BE2C (cell line): ENCODE measurements at places on chromosomes 16 and 17.
A peak's percentile ranks its signal among the peaks of the same experiment; 100 is the strongest.

GRCh38 chr16:25855063-25855462 lies 163.3 kb downstream of the HS3ST4 start:
- no peak for DNase-seq

- no peak for DNase-seq
Measured at GRCh38 chr17:59377410-59377809, 46.0 kb downstream of the YPEL2 start.

GRCh38 chr17:40027614-40028012 lies 12.4 kb downstream of the CSF3 start:
- DNase-seq, result no peak

GRCh38 chr17:74325743-74326379 lies at the start of gene KIF19:
Gene KIF19 (plus strand): TSS chr17:74326226. CDS start chr17:74326350, 124 bp downstream.
- peak; percentile 59 for DNase-seq

- DNase-seq, result no peak
Measured at GRCh38 chr17:67520252-67520906, 143.3 kb downstream of the PITPNC1 start.

- no peak for DNase-seq
Measured at GRCh38 chr17:62621223-62621622, 6.2 kb upstream of the MRC2 start.

DNA sequence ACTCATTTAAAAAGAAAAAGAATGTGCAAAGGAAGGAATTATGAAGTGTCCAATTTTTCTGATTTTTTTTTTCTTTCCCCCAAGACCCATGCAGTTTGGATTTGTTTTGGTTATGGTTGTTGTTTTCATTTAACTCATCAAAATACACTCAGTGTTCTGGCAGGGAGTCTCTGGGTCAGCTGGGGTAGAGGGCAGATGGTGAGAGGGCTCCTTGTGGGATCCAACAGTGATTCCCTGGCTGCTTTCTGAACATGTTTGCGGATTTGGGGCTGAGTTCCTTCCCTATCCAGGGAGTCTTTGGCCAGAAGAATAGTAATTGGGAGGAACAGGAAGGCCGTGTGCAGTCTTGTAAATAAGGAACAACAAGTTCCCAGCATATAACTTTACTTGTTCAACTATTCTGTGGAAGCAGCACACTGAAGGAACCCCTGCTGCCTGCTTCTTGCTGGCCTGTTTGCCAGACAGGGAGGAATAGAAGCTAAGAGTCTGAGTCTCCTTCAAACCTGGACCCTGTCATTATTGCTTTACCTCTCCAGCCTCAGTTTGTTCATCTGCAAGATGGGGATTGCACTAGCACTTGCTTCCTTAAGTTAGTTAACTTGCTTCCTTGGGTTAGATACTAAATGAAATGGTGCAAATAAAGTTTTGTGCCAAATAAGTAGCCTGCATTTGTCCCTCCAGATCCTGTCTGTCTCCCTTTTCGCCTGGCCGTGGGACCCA lies 32.1 kb downstream of the C17orf67 start:
- no peak for DNase-seq

GRCh38 chr17:64398320-64398719 lies 7.7 kb upstream of the PECAM1 start:
- DNase-seq, result no peak

DNA sequence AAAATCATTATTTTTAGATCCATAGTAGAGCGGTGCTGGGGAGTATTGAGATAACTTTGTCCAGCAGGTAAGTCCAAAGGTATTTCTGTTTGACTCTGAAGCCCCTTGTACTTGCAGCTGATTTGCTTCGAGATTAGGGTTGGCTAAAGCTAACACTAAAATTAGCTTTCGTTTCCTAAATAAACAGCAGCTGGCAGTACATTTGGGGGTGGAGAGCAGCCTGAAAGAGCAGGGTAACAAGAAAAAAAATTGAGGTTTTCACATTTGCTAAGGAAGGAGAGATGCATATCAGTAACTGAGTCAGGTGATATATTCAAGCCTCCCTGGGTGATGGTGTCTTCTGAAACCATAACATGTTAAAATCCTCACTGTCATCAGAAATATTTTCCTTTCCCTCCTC lies 37.4 kb upstream of the TMC5 start:
- no peak for DNase-seq

- peak; percentile 29 for DNase-seq
Measured at GRCh38 chr17:56891751-56892150, 22.1 kb downstream of the TRIM25 start.

GRCh38 chr16:69338557-69339288 lies 641 bp downstream of the COG8 start:
- no peak for DNase-seq

DNA sequence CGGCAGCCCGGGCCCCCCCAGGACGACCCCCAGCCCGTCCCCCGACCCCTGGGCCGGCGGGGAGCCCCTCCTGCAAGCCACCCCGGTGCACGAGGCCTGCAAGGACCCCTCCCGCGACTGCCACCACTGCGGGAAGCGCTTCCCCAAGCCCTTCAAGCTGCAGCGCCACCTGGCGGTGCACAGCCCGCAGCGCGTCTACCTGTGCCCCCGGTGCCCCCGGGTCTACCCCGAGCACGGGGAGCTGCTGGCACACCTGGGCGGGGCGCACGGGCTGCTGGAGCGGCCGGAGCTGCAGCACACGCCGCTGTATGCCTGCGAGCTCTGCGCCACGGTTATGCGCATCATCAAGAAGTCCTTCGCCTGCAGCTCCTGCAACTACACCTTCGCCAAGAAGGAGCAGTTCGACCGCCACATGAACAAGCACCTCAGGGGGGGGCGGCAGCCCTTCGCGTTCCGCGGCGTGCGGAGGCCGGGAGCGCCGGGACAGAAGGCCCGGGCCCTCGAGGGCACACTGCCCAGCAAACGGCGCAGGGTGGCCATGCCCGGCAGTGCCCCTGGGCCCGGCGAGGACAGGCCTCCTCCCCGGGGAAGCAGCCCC lies 15.6 kb upstream of the ZFPM1 start:
- peak; percentile 79 for DNase-seq

DNA sequence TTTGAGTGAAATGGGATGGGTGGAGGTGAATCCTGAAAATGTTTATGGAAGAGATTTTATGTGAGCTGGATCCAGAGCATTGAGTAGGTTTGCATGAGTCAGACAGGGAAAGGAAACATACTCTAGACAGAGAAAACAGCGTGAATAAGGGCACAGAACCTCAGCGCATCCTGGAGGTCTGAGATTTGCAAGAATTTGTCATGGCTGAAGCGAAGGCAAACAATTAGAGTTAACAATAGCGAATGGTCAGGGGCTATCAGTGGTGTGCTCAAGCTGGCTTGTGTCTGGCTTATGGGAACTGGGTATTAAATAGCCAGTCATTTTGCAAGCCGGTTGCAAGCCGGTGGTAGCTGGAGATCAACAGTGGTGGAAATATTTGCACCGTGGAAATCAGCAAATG lies 36.4 kb downstream of the MAP2K6 start:
- no peak for DNase-seq

DNA sequence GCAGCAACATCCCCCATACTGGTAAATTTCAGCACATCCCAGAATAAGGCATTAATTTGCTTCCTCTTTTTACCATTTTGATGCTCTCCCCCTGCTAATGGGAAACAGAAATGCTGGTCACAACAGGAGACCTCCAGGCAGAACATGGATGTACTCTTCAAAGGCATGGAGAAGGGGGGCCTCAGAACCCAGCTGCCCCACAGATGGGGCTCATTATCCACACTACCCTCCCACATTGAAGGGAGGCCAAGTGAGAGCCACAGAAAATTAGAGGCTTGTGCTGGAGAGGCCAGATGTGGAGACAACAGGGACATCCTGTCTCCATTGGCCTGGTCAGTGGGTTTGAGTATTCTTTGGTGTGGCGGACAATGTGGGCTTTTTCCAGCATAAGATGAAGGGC lies 150.1 kb upstream of the CDH11 start:
- no peak for DNase-seq

DNA sequence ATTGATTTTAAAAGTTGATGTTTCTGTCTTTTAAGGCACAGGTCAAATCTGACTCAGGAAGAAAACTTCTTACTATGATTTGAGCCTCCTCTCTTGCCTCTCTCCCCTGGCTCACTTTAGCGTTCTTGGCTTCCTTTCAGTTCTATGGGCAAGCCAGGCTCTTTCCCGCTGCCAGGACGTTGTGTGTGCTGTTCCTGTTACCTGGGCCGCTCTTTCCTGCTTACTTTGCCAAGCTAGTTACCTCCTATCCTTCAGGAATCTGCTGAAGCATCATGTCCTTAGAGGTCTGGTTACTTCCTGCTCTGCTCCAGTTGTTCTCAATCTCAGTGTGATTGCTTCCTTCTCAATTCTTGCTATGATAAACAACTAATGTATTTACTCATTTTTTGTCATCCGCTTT lies 1108.5 kb upstream of the EEF2KMT start:
- DNase-seq, result no peak

- DNase-seq, result no peak
Measured at GRCh38 chr16:74271872-74272271, 24.7 kb upstream of the PSMD7 start.

DNA sequence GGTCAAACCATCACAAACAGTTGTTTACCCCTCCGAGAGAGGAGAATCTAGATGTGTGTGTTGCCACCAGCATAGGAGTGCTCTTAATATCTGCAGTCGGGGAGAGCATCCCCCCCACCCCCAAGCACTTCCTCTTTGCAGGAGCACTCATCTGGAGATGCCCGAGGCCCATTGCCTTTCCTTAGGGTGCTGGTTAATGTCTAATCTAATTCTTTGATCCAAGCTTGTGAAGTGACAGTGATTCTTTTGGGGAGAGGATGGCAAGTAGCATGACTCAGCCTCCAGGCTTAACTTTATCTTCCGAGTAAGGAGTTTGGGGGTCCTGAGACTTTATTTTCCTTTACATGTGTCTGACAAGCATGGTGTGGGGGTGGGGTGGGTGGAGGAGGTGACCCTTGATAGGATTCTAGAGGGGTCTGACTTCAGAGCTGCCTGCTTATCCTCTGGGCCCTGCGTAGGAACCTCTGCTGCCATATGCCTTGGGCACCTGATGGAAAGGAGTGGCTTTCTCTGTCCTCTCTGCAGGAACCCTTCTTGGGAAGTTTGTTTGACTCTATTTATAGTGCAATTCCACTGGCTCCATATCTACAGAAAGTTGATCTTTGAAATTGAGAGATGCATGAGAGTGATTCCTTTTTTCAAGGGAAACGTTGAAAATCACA lies 207.1 kb downstream of the SPECC1 start:
- no peak for DNase-seq

DNA sequence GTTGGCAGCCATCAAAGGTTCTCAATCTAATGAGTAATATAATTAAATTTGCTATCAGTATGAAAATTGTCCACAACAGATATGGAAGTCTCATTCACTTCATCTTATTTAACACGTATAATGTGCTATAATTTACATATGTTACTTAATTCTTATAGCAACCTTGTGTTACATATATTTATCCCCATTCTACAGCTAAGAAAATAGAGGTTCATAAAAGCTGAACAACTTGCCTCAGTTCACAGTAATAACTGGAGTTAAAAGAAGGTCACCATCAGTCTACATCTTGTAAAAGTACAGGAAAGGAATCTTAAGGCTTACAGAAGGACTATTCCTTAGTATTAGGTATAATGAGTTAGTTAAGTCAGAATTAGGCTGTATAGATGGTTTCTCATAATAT lies 27.9 kb downstream of the STXBP4 start:
- no peak for DNase-seq

- no peak for DNase-seq
Measured at GRCh38 chr16:68951991-68952877, 108.9 kb downstream of the TANGO6 start.

DNA sequence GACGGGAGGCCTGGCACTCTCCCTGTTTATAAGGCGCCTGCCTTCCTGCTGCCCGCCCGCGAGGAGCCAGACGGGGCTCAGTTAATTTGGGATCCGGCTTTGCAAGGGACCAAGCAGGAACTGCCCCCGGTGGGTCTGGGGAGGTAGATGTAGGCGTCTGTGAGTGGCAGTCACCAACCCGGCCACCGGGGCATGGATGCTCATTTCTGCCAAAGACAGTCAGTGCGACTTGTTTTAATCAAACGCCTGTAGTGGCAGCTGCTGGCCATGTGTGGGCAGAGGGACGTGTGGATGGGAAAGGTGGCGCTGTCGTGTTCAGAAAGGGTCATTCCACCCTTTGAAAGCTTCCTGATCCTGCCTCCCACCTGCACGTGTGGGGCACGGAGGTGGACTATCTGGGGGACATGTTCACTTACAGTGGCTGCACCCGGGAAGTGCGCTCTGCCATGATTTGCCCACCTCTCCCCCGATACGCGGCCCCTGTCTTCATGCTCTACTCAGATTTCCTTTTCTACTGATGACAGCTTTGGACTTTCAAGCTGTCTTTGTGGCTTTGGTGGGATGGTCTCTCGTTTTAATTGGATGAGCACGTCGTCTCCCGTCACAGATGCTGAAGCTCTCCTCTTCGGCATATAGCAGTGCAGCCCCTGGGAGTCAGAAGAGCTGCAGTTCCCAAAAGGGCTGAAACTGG lies 60.3 kb upstream of the CIBAR2 start:
- DNase-seq, result peak; percentile 78

GRCh38 chr17:27384261-27384701 lies 72.0 kb upstream of the KSR1 start:
- DNase-seq, result no peak

DNA sequence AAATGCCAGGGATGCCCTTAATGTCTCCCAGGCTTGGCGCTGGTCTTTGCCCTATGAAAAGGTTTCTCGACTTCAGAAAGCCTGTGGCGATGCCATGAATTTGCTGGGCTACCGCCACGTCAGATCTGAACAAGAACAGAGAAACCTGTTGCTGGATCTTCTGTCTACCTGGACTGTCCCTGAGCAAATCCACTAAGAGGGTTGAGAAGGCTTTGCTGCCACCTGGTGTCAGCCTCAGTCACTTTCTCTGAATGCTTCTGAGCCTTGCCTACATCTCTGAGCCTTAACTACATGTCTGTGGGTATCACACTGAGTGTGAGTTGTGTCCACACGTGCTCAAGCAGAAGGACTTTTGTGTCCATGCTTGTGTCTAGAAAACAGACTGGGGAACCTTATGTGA lies 11.4 kb downstream of the CHST4 start:
- DNase-seq, result peak; percentile 42

DNA sequence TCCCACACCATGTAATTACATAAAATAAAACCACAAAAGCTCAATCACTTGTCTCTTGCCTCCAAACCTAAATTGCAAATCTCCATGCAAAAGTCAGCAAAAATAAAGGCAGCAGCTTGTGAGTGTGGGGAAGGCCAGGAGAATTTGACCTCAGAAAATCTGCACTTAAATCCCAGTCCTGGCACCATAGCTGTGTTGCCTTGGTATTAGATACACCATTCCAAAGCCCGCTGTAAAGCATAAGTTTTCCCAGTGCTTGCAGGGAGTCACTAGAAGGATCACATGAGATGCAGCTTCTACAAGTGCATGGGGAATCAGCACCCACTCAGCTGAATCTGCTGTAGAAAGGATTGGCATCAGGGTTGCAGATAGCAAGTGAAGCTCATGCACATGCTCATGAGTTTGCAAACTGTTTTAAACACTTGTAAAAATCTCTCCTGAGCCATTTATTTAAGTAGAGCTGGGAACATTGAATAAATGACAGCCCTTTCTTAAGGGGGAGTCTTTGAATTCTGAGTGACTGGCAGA lies 495.0 kb upstream of the HSBP1 start:
- DNase-seq, result no peak

DNA sequence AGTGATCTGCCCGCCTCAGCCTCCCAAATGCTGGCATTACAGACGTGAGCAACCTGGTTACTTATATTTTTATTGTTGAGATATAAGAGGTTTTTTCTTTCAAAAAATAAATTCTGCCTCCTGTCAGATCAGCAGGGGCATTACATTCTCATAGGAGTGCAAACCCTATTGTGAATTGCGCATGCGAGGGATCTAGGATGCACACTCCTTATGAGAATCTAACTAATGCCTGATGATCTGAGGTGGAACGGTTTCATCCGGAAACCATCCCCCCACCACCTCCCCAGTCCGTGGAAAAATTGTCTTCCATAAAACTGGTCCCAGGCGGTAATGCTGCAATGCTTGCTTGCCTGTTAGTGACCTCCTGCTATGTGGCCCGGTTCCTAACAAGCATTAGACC lies 7.5 kb upstream of the CNEP1R1 start:
- no peak for DNase-seq
